ENCODE measurements at places on chromosomes 16 and 17.
A peak's percentile ranks its signal among the peaks of the same experiment; 100 is the strongest.

DNA sequence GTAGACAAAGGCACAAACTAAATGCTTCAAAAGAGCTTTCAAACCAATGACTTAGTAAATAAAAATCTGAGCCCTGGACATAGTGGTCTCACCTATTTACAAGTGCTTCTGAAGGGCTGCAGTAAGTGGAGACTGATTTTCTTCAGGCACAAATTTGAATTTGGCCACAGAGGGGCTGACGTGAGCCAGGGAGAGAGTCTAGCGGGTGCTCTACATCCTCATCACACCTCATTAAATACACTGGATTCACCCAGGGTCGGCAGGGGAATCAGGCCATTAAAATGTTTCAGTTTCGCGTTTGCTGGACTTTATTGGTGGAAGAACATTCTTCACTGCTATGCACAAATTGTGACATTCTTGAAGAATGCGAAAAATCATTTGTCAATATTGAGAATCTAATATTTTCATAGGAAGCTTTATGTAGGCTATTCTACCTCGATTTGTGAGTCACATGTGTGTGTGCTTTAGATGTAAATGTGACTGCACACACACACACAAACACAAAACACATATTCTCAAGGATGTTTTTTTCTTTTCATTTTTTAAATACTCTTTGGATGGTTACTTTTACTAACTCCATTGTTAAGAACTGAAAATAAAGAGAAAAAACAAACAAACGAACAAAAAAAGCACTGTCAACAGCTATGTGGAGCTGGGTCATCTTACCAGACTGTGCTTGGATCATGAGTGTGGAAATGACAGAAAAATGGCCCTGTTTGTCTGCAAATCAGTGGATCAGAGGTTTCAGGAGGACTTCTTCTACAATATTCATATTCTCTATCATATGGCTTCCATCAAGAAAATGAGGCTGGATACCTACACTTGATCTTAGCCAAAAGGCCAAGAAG, 58.9 kb downstream of the CDH11 start:
- DNase-seq, result no peak

GRCh38 chr17:58507123-58507634, 7.3 kb downstream of the MTMR4 start:
- no peak for DNase-seq

GRCh38 chr17:42548070-42548837, 4.5 kb upstream of the HSD17B1 start:
- peak; percentile 89 for DNase-seq

- no peak for DNase-seq
Measured at GRCh38 chr17:48357779-48358602, 72.0 kb downstream of the SKAP1 start.

- no peak for DNase-seq
Measured at GRCh38 chr16:20789130-20789529, 17.1 kb downstream of the ERI2 start.

- no peak for DNase-seq
Measured at GRCh38 chr17:73363442-73364154, 51.8 kb upstream of the CDC42EP4 start.

DNA sequence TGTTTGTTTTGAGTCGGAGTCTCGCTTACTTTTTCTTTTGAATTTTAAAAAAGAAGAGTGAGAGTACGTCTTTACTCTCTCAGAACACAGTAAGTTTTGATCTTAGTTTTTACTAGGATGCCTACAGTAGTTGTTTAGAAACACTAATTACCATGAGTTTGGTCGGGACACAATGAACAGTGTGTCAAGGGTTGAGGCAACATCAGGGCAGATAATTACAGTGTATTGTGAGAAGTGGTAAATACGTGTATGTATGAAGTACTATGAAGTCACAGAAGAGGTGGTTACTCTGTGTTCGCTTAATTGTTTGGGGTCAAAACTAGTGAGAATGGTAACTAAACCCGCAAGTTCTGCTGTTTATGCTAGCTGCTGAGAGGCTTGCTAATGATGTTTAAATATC, 18.2 kb downstream of the PAFAH1B1 start:
- DNase-seq, result no peak

GRCh38 chr17:42291129-42291528, 2.8 kb downstream of the STAT5A start:
- DNase-seq, result no peak

- no peak for DNase-seq
Measured at GRCh38 chr16:25868106-25868505, 176.3 kb downstream of the HS3ST4 start.

DNA sequence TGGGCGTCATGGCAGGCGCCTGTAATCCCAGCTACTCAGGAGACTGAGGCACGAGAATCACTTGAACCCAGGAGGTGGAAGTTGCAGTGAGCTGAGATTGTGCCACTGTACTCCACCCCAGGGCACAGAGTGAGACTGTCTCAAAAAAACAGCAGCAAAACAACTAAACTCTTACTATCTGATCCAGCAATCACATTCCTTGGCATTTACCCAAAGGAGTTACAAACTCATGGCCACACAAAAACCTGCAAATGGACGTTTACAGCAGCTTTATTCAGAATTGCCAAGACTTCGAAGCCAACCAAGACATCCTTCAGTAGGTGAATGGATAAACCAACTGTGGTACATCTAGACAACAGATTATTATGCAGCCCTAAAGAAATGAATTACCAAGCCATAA, 4.0 kb downstream of the SIAH1 start:
- DNase-seq, result peak; percentile 15

DNA sequence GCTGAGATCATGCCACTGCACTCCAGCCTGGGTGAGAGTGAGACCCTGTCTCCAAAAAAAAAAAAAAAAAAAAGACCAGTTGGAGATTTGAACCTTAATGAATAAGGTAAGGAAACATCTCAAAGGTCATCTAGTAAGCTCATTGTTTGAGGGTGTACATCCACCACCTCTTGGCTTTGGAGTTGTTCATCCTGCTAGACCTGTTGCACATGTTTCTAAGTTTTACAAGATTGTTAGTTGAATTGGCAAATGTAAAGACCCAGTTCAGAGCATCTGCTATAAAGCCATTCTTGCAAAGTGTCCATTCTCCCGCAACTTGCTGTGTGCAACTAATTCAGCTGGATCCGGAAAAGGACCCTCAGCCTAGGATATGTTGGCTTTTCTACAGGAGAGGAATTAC, 1.5 kb downstream of the PSMD7 start:
- DNase-seq, result no peak

- DNase-seq, result no peak
Measured at GRCh38 chr17:27455236-27455913, 873 bp upstream of the KSR1 start.

- no peak for DNase-seq
Measured at GRCh38 chr17:52147872-52148271, 10.6 kb downstream of the CA10 start.

- DNase-seq, result no peak
Measured at GRCh38 chr17:41267711-41268110, 2.5 kb downstream of the KRTAP9-6 start.

GRCh38 chr17:75271233-75271954, 363 bp upstream of the MIF4GD start:
- peak; percentile 95 for DNase-seq

DNA sequence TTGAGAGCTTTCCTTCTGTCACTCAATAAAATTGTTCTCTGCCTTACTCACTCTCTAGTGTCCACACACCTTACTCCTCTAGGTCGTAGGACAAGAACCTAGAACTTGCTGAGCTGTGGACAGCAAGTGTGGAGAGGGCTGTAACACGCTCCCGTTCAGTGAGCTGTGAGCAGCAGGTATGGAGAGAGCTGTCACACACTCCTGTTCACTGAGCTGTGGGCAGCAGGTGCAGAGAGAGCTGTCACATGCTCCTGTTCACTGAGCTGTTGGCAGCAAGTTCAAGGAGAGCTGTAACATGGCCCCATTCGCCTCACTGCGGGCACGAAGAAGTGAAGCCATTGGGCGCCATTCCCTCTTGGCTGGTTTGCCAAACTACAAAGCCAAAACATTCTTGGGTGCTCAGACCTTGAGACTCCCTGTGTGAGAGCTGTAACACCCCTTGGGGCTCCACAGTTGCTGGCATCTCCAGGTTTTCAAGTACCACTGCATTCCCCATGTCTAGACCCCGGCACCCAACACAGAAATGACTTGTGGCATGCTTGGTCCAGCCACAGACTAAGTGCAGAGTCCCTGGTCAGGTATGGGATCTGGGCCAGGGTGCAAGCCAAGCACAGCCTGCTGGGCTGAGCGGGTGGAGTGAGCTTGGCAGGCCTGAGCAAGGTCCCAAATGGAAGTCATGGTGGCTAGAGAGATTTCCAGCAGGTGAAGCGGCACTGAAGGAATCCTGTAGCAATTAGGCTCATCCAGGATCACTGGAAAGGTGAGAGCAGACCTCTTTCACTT, 608.0 kb upstream of the CDH8 start:
- DNase-seq, result no peak

DNA sequence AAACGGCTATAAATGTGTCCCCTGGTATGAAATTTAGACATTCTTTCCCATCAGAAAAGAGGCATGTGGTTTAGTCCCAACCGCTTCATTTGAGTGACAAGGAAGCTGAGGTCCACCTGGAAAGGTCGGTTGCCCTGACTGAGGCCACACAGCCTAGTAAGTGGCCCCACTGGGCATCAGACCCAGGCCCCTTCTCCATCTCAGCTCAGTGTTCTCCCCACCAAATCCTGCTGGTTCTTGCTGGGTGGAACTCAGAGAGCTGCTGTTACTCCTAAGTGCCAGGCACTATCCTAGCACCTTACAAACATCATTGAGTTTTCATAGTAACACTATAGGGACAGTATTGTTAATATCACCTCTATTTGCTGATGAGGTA, 153.5 kb downstream of the SOCS1 start:
- DNase-seq, result no peak

DNA sequence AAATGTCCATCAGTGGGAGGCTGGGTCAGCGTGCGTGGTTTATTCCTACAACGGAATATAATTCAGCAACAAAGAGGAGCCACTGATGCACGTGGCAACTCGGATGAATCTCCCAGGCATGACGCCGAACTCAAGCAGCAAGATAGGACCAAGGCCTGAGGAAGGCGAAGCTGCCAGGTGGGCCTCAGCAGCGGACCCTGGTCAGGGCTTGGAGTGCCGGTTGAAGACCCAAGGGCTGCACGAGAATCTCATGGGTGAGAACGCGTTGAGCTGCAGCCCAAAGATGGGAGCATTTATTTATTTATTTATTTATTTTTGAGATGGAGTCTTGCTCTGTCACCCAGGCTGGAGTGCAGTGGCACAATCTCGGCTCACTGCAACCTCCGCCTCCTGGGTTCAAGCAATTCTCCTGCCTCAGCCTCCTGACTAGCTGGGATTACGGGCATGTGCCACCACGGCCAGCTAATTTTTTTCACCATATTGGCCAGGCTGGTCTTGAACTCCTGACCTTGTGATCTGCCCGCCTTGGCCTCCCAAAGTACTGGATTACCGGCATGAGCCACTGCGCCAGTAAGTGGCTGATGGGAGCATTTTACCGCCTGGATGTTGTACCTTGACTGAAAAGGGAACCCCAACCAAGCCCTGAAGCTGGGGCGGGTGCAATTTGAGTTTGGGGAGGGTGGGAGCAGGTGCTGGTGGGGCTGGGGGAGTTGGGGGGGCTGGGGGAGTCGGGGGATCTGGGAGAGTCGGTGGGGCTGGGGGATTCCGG, 18.1 kb upstream of the BAHCC1 start:
- DNase-seq, result no peak

DNA sequence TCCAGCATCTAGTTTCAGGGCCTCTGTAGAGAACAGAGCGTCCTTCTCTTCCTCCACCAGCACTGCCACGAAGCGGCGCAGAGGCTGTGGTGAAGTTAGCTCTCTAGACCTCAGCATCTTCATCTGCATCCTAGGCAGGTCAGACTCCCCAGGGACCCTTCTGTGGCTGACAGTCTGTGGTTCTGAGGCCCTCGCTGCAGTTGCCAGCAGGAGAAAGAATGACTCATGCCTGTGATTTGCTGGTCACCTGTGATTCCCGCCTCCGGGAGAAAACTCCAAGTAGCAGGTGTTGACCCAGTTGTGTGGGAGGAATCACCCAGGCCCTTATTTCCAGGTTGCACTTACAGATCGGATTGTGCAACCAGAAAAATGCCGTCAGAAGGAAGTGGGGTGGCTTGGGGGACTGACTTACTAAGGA, 117.3 kb upstream of the CACNG5 start:
- DNase-seq, result peak; percentile 53

GRCh38 chr17:82495844-82496528, 23.5 kb upstream of the FOXK2 start:
- no peak for DNase-seq

DNA sequence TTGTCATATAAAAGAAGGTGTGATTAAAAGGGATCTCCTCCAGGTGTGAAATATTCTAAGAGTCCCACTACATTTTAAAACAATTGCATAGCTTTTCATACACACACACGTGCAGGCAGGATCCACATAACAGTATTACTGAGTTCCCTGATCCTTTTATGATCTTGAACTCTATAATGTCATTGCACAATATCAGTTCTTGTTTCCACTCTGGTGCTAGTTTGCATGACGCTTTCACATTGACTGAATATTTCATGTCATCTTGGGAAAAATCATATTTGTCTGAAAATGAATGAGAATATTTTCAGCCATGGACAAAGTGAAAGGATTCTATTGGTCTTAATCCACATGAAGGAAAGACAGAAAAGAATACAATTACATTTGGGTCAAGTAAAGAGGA, 703.8 kb downstream of the CDH8 start:
- DNase-seq, result no peak

DNA sequence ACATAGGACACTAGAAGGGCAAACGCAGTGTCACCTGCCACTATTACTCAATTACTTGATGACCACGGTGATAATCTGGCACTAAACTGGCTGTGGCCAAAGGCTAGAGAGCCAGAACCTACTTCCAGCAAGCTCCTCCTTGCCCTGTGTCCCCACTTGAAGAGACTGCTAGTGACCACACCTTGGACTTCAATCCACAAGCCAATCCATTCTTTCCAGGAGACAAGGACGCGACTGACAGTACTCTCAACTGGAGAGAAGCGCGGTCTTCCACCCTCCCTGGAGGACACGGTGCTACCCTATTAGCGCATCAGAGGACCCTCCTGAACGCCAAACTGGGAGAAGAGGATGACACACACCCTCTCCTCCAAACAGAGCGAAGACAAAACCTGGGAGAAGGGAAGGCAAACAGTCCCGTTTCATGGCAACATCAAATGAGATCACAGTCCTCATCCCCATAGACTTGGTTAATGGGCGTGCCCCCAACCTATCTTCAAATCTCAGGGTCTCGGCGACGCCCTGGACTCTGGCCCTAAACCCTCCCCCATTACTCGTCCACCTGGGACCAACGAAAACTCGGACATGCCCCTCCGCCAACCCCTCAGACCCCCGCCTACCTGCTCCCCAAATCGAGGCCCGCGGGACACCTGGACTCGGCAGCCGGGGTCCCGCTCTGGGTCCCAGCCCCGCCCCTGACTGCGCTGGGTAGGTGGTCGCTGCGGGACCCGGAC, 508 bp downstream of the FLCN start:
- peak; percentile 62 for DNase-seq

GRCh38 chr16:7420079-7420478, 87.4 kb downstream of the RBFOX1 start:
- no peak for DNase-seq

- DNase-seq, result peak; percentile 21
Measured at GRCh38 chr17:57684711-57685498, 60.2 kb downstream of the CCDC182 start.
